ENCODE measurements at places on chromosomes 7 and 10. TPM values are rescaled to one million over a fixed set of nuclear protein-coding genes. Genes with fewer than 3 reads are reported as not detected.

Gene HMX2
- not detected for total RNA-seq

Gene OAT
- 143 TPM for total RNA-seq

Gene BICC1
- 5.1 TPM for total RNA-seq

Gene ZNF503
- 18.6 TPM for total RNA-seq

Gene HHEX
- 0.63 TPM for total RNA-seq

Gene ZFAND2A
- 11.2 TPM for total RNA-seq

Gene CTAGE15
- total RNA-seq = 1.6 TPM

Gene VENTX
- total RNA-seq = not detected

Gene SEMA4G
- total RNA-seq = 1.2 TPM

Gene SEMA3D
- 0.49 TPM for total RNA-seq

Gene NPC1L1
- total RNA-seq = not detected

Gene TMEM184A
- total RNA-seq = 23.9 TPM

Gene LAMB4
- 0.07 TPM for total RNA-seq

Gene NEUROG3
- not detected for total RNA-seq

All from airway epithelial cell (primary cell).